ENCODE measurements at places on chromosomes 6 and 20.

DNA sequence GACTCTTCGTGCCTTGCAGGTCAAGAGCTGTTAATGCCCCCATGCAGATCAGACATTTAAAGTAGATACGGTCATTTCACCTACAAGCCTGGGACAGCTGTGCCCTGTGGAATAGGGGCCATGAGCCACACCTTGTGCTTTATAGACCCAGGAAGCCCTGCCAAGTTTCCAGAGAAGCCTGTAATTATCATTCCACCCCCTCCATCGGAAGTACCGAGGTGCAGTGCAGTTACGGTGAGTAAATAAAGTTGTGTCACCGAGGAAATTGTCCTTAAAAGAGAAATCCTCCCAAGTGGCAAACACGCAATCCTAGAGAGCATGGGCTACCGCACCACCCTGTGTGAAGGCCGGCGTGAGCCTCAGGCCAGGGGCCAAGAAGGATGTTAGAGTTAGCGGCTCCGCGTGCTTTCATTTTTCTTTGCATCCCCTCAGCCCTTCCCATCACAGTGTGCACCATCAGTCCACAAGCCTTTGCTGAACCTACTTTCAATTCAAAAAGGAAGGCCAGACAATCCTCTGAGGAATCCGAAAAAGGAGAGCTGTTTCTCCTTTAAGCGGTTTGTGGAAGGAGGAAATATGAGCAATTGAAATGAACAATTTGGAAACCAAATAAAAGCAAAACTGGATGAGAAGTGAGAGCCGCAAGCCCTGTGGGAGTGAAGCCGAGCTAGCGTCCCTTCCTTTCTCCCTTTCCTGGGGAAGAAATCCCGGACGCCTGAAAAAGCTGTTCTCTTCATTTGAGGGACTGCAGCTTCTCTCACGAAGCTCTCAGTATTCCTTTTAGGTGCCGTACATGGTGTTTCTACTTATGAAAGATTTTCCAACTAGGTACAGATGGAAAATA, 183.3 kb upstream of the PDE10A start:
- DNase-seq, result no peak

- DNase-seq, result no peak
Observed at GRCh38 chr6:85010865-85011264, 246.5 kb upstream of the TBX18 start.

DNA sequence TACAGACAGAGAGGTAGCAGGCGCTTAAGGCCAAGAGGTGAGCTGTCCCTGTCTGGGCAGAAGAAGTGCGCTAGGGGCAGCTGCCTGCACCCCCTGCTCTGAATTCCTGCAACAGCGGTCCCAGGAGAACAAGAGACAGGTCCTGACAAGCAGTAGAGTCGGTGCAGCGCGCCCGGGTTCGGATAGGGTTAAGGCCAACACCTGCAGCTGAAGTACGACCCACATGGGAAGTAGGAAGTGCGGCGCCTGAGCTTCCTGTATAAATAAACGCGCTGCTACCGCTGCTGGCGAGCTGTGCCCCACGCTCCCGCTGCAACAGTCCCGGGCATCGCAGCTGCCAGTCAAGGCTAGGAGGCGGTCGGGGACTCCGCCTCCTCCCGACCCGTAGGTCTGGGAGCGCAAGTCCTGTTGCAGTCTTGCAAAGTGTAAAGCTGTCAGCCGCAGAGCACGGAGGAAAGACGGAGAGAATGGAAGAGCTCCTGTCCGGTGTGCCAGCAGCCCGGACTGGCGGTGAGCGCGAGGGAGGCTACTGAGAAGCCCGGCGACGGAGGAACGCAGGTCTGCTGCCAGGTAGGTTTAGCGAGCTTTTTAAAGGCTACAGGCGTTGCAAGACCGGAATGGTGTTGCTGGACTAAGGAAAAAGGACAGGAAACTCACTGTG, at the start of gene RNF144B:
TSS of gene RNF144B (plus strand) at position 290 of the 661 bp plus-strand sequence. CDS start 12,185 bp downstream, outside the sequence.
- peak; percentile 21 for DNase-seq

- DNase-seq, result no peak
Observed at GRCh38 chr6:170037541-170038250, 253.2 kb downstream of the DLL1 start.

GRCh38 chr20:45935416-45936046, 1.0 kb downstream of the PCIF1 start:
- no peak for DNase-seq

DNA sequence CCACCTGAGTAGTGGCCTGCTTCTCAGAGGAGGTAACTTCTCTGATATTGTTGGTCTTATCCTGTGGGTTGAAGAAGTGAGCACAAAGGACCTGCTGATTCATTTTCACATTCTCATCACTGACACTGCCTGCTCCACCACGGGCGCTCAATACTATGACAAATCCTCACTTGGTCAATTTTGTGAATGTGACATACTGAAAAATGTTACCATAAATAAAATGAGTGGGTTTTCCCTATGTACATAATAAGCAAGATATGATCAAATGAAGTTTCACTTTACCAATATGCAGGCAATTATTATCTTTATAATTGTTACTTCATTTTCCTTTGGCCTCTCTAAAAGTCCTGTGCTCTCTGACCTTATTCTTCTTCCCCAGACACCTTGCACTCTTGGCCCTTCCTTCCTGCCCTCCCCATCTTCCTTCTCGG, 71.5 kb upstream of the RIPOR2 start:
- DNase-seq, result no peak

GRCh38 chr6:111439171-111439570, 43.8 kb downstream of the REV3L start:
- DNase-seq, result no peak

DNA sequence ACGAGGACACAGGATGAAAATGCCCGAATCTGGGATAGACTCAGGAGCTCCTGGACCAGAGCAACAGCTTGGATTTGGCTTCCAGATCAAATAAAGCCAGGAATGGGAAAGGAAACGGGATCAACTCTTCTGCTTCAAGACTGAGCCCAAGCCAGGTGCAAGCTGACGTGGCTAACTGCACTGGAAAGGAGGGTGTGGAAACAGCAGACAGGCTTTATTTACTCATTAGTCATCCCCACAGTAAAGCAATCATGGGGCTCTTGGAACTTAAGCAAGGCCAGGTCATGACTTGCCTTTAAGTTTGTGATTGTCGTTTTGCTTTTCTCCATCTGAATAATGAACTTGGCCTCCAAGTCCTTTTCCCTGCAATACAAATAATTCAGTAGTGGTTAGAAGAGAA, 45.2 kb downstream of the KIF16B start:
- DNase-seq, result no peak

- DNase-seq, result no peak
Observed at GRCh38 chr6:37727996-37728395, 30.3 kb upstream of the MDGA1 start.

DNA sequence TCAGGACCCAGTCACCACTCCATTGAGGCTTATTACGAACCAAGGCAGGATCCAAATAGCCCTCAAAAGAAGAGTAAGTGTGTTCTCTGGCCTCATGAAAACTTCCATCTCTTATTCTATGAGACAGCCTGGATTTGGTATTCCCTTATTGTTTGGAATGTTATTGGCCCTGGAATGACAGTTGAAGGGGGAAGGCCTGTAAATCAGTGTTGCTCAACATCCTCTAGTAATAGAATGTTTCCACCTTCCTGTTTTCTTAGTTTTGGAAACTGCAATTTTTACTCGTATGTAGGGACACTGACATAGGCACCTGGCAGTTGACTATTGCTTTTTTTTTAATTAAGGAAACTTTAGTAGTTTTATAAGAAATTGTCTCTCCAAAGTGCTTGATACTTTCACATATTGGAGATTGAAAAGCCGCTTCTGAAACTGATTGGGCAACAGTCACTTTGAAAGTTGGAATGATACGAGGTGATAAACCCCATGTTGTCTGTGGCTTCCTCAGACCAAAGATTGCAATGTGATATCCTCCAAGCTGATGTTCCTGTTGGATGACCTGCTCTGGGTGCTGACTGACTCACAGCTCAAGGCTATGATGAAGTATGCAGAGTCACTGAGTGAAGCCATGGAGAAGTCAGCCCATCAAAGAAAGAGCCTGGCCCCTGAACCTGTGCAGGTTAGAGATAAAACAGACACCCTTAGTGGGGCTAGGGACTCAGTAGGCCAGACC, 43.1 kb downstream of the BLTP3A start:
- no peak for DNase-seq

GRCh38 chr6:87572883-87573282, 16.9 kb downstream of the RARS2 start:
- no peak for DNase-seq

GRCh38 chr20:29318871-29319461, 1938.5 kb upstream of the DEFB115 start:
- DNase-seq, result no peak

DNA sequence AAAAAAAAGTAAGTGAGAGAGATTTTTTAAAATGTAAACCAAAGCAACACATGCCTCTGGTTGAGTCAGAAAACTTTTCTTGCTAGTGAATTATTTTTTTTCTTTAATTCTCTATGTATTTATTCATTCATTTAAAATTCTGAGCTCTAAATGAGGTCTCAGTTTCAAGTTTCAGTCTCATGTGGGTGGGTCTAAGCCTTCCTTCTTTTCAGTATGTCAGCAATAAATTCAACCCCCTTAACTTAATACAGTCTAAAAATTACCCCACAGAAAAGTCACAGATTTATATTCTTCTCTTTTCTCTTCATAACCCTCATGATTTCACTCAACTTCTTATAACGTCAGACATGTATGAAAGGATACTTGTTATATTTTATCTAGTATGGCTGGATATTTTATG, 663.3 kb upstream of the PTCHD4 start:
- no peak for DNase-seq

- no peak for DNase-seq
Observed at GRCh38 chr20:56788041-56788670, 159.1 kb downstream of the TFAP2C start.

DNA sequence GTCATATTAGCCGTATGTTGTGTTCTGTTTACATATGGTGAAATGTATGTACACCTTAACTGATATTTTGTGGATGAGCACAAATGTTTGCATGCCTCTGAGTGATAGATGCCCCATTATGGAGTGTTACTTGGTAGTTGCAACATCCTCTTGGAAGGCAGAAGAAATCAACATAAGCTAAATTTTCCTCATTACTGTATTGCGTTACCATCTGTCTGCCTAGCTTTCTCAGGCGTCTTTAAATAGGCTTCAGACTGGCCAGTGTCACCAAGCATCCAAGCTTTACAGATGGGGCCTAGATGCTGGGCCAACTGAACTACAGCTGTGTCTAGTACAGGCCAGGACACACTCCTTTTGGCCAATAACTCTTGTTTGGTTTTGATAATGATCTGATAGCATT, 250.6 kb downstream of the SAMD5 start:
- DNase-seq, result no peak

- no peak for DNase-seq
Observed at GRCh38 chr6:14635195-14635594, 517.6 kb downstream of the CD83 start.

DNA sequence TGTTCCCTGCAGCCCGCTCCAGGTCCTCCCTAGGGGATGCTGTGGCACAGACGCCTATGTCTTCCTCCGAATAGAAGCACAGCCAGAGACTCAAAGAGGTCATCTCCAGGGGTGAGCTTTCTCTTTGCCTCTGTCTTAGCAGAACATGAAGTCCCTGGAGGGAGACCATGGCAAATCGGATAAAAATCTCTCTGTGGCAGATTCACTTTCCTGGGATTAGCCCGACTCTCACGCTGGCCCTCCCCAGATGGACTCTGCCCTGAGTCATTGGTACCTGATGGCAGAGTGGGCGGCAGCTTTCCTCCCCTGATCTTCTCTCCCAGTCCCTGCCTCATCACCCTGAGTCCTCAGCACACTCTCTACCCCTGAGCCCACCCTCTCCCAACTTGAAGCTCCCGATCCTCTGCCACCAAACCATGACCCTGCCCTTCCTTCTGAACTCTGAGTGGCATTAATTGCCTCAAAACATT, 58.0 kb upstream of the CCDC167 start:
- DNase-seq, result no peak

- DNase-seq, result no peak
Observed at GRCh38 chr20:40960521-40960956, 68.1 kb upstream of the TOP1 start.

- no peak for DNase-seq
Observed at GRCh38 chr6:52503323-52503747, 73.5 kb downstream of the TRAM2 start.

DNA sequence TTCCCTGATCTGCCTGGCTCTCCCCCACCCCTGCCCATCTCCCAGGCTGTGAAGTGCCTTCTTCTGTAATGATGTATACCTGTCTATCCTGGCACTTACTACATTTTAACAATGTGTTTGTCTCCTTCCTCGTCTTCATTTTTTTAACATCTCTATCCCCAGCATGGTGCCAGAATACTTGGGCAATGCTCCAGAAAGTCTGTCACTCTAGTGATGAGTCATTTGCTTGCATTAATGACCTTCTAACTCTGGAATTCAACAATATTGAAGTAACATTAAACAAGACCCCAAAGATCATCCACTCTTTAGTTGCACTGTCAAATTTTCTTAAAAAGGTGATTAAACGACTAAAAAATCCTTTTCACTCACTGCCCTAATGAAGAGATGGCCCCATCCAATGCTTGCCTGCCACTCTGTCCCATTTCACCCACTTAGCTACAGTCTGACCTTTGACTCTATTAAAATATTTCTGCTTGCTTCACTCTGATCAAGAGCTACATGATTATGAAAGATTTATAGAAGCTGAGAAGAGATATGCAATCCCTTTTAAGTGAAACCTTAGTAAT, 7.7 kb upstream of the KLHL31 start:
- DNase-seq, result no peak

- DNase-seq, result no peak
Observed at GRCh38 chr6:6883011-6883410, 224.8 kb upstream of the RREB1 start.

DNA sequence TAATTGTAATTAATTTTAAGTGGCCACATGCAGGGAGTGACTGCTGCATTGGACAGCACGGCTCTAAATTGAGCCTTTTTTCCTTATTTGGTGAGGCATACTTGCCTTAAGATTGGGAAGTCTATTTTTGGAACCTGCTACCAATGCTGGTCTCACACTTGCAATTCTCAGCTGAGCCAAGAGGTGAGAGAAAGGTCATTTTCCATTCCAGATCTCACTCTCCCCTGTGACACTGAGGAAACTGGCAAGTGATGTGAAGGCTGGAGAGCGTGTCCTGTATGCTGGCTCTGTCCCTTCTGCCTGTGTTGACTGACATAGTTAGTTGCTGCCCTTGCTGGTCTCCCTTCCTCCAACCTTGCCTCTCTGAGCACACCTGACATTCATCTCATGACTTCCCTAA, 735 bp upstream of the MOG start:
- no peak for DNase-seq

DNA sequence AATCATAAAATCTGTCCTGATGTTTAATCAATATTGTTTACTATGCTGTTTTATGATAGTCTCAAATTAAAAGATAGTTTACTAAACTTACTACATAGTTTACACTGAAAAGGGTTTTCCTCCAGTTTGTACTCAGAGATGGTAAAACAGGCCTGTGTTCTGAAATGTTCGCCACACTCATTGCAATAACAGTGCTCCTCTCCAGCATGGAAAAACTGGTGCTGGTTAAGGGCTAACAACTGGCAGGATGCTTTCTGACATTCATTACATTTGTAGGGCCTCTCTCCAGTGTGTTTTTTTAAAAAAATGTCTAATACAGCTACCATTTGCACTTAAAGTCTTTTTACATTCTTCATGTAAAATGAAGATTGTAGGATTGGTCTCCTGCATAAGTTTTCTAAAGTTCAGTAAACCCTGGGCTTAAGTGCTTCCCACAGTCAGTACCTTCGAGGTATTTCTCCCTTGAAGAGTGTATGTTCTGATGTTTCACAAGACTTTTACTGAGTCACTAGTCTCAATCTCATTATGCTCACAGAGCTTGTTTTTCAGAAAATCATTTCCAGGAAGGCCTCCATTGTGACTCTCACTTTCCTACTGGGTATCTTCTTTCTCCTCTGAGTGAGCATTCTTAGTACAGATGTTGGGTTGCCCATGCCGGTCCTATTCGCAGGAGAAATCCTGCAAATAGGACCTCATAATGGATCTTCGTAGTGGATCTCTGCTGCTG, 8.7 kb upstream of the ZSCAN12 start:
- DNase-seq, result no peak
